ENCODE measurements at places on chromosomes 12 and 14. TPM values are rescaled to one million over a fixed set of nuclear protein-coding genes. Genes with fewer than 3 reads are reported as not detected.

- H3K27ac ChIP-seq = no peak overlapping the region
- H3K4me3 ChIP-seq = no peak overlapping the region
- peaks cover 11% of the 10 kb centered on the region for H3K4me1 ChIP-seq
- no peaks in the 10 kb centered on the region for H3K36me3 ChIP-seq
- DNase-seq = no peak
- H3K27me3 ChIP-seq = peaks cover 7% of the 10 kb centered on the region
These were observed 32.8 kb downstream of the TSHR start for GRCh38 chr14:80988192-80988591.

Gene OR4E2
- not detected for total RNA-seq

GRCh38 chr14:28758885-28759652 lies 7.5 kb upstream of the FOXG1 start:
- peaks cover 72% of the 10 kb centered on the region for H3K27me3 ChIP-seq
- H3K36me3 ChIP-seq = peaks cover 3% of the 10 kb centered on the region
- H3K27ac ChIP-seq = no peak overlapping the region
- H3K4me3 ChIP-seq = no peak overlapping the region
- no peaks in the 10 kb centered on the region for H3K4me1 ChIP-seq

Gene OR4E1
- total RNA-seq = 0.15 TPM

Gene SLC35E3
- total RNA-seq = 8.8 TPM

Gene KRT74
- not detected for total RNA-seq

- no peak overlapping the region for H3K4me3 ChIP-seq
- no peak for DNase-seq
- peaks cover 13% of the 10 kb centered on the region for H3K27me3 ChIP-seq
- H3K4me1 ChIP-seq = peaks cover 3% of the 10 kb centered on the region
- no peaks in the 10 kb centered on the region for H3K36me3 ChIP-seq
These were observed 7.2 kb downstream of the ALDH2 start for GRCh38 chr12:111773801-111774551.

DNA sequence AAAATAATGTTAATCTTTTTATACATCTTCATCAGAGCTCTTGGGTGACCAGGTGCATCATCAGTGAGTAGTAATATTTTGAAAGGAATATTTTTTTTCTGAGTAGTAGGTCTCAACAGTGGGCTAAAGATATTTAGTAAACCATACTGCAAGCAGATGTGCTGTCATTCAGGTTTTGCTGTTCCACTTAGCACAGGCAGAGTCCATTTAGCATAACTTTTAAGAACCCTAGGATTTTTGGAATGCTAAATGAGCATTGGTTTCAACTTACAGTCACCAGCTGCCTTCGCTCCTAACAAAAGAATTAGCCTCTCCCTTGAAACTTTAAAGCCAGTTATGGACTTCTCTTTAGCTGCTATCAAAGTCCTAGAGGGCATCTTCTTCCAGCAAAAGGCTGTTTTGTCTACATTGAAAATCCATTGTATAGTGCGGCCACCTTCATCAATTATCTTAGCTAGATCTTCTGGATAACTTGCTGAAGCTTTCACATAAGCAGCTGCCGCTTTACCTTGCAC lies 24.6 kb downstream of the RIMKLB start:
- H3K27me3 ChIP-seq = no peaks in the 10 kb centered on the region
- no peaks in the 10 kb centered on the region for H3K4me1 ChIP-seq
- no peak for DNase-seq
- no peak overlapping the region for H3K27ac ChIP-seq
